Skin of body (tissue), 3 donors: ENCODE measurements at places on chromosomes 1 and 21.

- DNase-seq, result no peak
Observed at GRCh38 chr1:43256675-43257570, 12.9 kb upstream of the TMEM125 start.

DNA sequence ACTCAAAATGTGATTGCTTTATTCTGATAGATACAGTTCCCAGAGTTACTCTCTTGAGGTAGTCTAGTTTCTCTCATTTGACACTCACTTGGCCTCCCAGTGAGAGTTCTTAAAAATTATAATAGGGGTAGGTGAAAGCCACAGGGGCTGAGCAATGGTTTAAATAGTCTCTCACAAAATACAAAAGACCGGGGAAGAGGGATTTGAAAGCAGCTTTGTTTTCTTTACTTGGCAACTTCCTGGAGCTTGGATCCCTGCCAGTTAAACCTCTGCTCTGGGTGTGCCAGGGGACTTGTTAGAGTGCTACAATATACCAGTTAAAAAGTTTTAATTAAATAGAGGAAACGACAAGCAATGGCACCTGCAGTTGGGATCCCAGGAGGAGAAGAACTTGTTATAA is 31.7 kb downstream of the OR13G1 start:
- DNase-seq, result no peak

GRCh38 chr21:35257413-35257812 is 208.3 kb upstream of the RUNX1 start:
- peak; percentile 92 for DNase-seq

DNA sequence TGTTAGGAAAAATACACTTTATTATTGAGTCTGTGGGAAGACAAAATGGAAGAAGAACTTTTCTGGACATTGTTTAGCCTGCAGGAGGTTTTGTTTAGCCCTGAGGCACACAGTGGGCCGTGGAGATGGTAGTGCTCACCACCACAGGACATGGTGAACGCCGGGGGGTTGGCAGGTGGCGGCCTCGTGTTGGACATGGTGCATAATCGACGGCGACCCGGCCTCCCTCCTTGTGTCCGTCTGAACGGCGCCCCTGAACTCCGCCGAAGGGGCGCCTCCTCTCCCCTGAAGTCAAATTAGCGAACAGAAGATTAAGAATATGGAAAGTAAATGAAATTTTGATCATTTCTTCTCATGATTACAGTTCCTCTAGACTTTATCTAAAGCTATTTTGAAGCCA is 126.4 kb downstream of the PCBP3 start:
- no peak for DNase-seq

DNA sequence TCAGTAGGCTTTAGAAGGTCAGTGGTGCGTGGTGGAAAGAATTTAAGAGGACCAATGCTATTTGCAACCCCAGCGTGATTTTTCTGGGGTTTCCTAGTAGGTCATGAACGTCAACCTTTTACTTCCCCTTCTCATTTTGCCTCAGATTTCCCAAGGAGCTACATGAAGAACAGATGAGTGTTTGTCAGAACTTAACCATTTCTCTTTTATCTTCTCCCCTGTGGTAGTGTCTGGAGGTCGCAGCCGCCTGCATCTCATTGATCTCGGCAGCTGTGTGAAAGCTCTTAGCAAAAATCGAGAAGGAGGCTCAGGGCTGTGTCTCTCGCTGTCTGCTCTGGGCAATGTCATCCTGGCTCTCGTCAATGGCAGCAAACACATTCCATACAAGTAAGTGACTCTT is 491.1 kb downstream of the KIF26B start:
- DNase-seq, result no peak

DNA sequence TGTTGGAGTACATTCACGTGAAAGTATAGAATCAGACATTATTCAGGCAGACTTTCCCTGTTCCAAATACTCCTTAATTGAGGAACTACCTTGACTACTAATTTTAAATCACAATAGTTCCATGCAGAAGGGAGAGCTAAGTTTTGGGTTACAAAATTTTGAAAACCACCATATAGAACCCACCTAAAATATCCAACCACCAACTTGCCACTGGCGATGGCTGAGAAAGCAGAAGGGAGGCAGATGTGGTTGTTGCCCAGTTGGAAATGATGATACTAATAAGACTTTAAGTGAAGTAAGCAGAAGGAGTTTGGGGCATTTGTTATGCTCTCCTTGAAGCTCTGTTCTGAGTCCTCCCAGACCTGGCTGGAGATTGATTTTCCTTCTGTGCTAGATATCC is 190.7 kb downstream of the HLX start:
- DNase-seq, result no peak
